Ascending aorta (tissue), 2 donors: ENCODE measurements at places on chromosomes 1 and 21.

DNA sequence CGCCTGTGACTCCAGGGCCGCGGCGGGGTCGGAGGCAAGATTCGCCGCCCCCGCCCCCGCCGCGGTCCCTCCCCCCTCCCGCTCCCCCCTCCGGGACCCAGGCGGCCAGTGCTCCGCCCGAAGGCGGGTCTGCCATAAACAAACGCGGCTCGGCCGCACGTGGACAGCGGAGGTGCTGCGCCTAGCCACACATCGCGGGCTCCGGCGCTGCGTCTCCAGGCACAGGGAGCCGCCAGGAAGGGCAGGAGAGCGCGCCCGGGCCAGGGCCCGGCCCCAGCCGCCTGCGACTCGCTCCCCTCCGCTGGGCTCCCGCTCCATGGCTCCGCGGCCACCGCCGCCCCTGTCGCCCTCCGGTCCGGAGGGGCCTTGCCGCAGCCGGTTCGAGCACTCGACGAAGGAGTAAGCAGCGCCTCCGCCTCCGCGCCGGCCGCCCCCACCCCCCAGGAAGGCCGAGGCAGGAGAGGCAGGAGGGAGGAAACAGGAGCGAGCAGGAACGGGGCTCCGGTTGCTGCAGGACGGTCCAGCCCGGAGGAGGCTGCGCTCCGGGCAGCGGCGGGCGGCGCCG lies at the start of gene SIM2:
SIM2 (plus strand) TSS at position 135 of the 565 bp plus-strand sequence. CDS start 632 bp downstream, outside the sequence.
- DNase-seq, result no peak

GRCh38 chr1:187245201-187245600 lies 416.5 kb downstream of the PLA2G4A start:
- no peak for DNase-seq

GRCh38 chr21:27388825-27389224 lies 421.9 kb upstream of the ADAMTS5 start:
- DNase-seq, result no peak

DNA sequence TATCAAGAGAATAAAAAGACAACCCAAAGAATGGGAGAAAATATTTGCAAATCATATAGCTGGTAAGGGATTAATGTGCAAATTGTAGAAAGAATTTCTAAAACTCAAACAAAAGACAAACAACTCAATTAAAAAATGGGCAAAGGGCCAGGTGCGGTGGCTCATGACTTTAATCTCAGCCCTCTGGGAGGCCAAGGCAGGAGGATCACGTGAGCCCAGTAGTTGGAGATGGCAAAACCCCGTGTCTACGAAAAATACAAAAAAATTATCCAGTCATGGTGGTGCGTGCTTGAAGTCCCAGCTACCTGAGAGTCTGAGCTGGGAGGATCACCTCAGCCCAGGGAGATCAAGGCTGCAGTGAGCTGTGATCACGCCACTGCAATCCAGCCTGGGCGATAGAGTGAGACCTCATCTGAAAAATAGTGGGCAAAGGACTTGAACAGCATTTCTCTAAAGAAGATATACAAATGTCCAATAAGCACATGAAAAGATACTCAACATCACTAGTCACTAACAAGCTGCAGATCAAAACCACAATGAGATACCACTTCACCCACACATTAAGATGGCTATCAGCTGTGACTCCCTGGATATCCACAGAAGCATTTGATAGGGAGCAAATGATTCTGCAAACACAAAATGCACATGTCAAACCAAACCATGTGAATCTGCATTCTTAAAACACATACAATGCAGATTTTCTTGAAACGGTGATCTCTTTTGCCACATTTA lies 20.9 kb downstream of the SLC30A1 start:
- no peak for DNase-seq

DNA sequence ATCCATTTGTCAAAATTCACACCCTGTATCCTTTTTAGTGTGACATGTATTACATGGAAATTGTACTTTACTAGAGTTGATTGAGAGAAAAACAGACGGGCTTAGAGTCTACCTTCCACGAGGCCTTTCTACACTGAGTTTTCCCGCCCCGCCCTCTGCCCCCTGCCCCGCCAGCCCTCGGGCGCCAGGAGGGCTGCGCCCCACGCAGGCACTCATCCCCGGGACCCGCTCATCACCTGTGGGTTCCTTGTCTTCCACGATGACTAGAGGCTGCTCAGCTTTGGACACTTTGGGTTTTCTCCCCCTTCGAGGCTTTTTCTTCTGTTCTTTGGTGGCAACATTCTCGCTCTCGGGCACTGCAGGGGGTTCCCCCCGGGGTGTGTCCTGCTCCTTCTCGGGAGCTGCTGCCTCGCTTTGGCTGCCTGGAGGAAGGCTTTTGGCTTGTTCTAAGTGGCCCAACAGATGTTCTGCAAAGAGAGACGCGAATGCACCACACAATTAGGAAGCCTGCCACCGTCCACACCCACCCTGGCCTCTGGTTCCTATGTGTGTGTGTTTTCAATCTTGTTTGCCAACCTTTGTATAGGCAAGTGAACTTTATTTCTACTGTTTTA lies 39.6 kb downstream of the PRDM15 start:
- no peak for DNase-seq

GRCh38 chr1:194469282-194469681 lies 1282.9 kb upstream of the B3GALT2 start:
- DNase-seq, result no peak

DNA sequence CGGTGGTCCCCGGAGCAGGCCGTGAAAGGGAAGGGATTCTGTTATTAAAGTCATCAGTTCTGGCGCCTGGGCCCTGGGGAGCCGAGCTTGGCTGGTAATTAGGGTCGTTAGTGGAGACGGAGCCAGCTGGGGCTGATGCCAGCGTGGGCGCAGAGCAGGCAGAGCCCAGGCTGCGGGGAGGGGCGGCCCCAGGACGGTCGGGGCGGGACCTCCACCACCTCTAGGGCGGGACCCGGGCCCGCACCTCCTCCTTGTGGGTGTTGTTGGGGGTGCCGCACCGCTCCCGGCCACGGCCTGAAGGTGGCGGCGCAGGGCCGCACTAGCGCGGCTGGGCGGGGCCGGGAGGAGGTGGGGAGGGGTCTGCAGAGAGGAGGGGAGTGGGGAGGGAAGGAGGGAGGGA lies 470.6 kb downstream of the PTPRU start:
- no peak for DNase-seq

- no peak for DNase-seq
Observed at GRCh38 chr1:9413877-9414213, 121.2 kb downstream of the SPSB1 start.

DNA sequence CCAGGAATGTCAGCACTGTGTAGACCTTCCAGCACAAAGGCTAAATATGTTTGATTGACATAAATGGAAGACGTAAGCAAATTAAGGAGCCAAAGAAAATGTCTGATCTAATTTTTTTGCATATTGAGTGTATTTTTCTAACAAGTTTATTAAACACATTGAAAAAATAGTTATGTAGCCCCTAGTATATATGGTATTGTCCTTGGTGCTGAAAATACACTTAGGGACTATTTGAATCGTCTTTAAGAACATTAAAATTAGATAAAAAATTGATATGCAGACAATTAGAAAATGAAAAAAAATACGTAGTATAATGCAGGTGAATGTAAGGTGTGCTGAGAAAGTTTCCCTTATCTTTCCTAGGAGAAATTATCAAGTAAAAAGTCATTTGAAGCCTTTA lies 337.0 kb downstream of the OMA1 start:
- DNase-seq, result no peak

GRCh38 chr1:77280962-77281361 lies 857 bp upstream of the AK5 start:
- no peak for DNase-seq

DNA sequence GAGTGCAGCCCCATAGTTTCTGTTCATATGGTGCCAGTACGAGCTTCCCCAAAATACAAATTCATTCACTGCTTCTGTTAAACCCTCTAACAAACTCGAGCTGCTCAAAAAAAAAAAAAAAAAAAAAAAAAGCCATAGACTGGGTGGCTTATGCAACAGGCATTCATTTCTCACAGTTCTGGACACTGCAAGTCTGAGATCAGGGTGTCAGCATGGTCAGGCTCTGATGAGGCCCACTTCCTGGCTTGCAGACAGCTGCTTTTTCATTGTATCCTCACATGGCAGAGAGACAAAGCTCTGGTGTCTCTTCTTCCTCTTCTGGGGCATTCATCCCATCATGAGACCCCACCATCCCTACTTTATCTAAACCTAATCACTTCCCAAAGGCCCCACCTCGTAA lies 121.6 kb downstream of the PTBP2 start:
- no peak for DNase-seq

DNA sequence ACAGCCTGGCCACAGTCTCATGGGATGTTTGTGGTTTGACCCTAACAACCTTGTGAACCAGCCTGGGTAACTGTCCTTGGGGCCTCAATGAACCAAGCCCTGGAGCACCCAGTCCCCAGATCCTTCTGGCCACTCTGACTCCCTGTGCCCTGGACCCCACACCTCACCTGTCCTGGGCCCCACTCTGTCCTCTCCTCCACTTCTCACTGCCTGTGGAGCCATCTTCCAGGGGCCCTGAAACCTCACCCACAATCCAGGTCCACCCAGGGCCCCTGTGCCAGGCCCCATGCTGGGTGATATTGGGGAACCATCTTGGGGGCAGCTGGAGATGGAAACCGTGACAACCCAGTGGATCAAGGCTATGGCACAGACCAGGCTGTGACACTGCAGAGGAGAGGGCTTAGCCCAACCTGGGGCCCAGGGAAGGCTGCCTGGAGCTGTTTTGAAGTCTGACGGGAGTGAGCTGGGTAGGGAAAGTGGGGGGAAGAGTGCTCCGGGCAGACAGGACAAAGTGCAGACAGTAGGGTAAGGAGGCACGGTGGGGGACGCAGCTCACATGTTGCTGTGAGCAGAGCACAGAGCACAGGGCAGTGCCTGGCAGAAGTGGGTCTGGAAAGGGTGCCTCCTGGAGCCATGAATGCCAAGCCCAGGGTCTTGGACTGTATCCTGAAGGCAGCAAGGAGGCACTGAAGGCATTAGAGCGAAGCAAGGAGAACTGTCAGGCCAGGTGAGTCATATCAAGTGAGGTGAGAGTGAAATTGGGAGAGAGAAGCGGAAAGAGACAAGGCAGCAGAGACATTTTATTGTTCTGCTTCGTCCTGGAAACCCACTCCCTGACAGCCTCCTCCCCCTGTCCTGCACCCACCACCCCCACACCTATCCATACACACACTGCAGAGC lies 12.1 kb upstream of the LRP8 start:
- DNase-seq, result no peak

DNA sequence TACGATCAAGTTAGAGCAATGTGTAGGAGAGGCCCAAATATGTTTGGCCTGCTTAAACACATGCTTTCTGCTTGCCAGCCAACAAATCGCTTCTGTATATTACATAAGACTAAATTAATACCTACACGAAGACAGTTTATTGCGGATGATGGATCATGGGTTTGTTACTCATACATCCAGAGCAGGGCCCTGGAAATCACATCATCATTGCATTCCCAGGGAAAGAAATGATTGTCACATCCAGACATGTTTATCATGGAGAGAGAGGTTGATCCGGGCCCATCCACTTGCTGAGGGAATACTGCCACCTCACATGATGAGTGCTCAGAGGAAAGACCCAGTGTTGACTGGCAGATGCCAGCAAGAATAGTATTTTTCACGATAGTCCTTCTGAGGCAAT lies 282.6 kb downstream of the NUF2 start:
- DNase-seq, result no peak

GRCh38 chr1:162213281-162213912 lies 143.9 kb downstream of the NOS1AP start:
- no peak for DNase-seq

DNA sequence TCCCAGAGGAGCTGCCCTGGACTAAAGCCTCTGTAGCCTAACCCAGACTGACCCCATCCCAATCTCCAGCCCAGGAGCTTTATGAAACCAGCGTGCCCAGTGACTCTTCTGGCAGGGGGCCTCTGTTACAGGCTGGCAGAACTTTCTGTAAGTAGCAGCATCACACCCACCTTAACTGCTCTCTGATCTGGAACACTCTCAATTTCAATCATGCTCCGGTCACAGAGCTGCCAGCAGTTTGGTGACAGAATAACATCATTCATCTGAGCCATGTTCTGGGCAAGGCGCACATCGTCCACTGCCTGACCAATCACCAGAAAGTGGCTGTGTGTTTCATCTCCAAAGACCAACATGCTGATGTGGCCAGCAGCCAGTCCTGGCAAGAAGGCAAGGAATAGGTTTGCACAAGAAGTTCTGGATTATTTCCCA lies 14.7 kb downstream of the ADCY10 start:
- peak; percentile 40 for DNase-seq

- DNase-seq, result no peak
Observed at GRCh38 chr1:41241749-41242341, at the start of gene SCMH1. SCMH1 (minus strand) TSS chr1:41242306; CDS start chr1:41186133, 56,173 bp downstream.
